ENCODE measurements at places on chromosomes 7 and 10. TPM values are rescaled to one million over a fixed set of nuclear protein-coding genes. Genes with fewer than 3 reads are reported as not detected.

Gene SLC13A1
- not detected for total RNA-seq

Gene TRPV5
- 1.3 TPM for total RNA-seq

Gene SPDYE18
- total RNA-seq, result 4.1 TPM

Gene BAMBI
- total RNA-seq, result 12.2 TPM

Gene CALCR
- not detected for total RNA-seq

Gene CEP55
- not detected for total RNA-seq

Gene ERVW-1
- total RNA-seq, result not detected

Gene FAM25C
- total RNA-seq, result not detected

Gene CYP26C1
- total RNA-seq, result 0.74 TPM

Gene ANXA8
- 0.44 TPM for total RNA-seq

All from dorsolateral prefrontal cortex (tissue), 122 donors.